ENCODE measurements at places on chromosomes 16 and 17. TPM values are rescaled to one million over a fixed set of nuclear protein-coding genes. Genes with fewer than 3 reads are reported as not detected.

DNA sequence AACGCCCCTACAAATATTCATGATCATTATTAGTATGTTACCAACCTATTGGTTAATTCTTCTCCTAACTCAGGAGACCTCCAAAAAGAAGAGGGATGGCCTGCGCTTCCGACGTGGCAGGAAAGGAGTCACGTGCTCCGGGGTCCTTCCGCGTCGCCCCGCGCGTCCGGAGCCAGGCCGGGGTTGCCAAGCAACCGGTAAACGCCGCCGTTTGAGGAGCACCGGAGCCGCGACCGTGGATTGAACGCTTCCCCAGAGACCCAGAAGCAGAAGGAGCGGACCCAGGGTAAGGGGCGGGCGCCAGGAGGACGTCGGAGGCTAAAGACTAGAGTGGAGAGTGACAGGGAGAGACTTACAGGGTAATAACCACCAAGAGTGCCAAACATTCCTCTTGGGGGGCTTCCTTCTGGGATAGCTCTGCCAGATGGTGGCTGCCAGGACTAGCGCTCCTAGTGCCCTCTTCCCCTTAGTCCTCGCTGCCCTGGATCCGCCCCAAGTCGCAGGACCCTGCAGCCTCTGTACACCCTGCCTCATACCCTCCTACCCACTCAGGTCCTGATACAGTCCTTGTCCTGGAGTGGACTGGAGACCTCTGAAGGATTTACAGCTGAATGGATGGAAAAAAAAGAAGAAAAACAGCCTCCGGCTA, at the start of gene DNAI2:
Gene DNAI2 (plus strand): TSS at position 175 of the 649 bp plus-strand sequence. CDS start 7,584 bp downstream, outside the sequence.
- no peak for DNase-seq

GRCh38 chr16:66066404-66066803, 300.1 kb upstream of the CDH5 start:
- DNase-seq, result no peak

GRCh38 chr16:87334651-87335624, 17.7 kb upstream of the C16orf95 start:
- DNase-seq, result no peak

DNA sequence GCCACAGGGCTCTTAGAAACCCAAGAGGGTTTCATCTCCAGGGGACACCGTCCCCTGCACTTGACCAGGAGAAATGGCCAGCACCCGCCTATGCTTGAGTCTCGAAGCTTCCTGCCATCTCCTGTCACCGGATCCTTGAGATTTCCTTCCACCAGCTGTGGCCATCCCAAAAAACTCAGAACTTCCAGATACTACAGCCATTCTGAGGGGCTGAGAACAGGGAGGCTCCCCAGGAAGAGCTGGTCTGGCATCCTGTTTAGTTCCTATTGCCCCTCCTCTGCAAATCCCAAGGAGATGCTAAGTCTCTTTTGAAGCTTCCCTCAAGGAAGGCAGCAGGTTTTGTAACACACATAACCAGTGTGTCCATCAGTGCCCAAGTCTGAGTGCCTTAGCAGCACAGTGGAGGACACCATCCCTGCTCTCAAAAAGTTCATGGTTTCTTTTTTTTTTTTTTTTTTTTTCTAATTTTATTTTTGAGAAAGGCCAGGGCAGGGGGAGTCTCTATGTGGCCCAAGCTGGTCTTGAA, 2.0 kb downstream of the UBALD2 start:
- no peak for DNase-seq

GRCh38 chr16:30677931-30678585, 19.8 kb downstream of the FBRS start:
- DNase-seq, result no peak

GRCh38 chr17:77434136-77435114, 293.7 kb downstream of the SEC14L1 start:
- no peak for DNase-seq

- no peak for DNase-seq
These were observed 45.8 kb downstream of the ESRP2 start for GRCh38 chr16:68190081-68190480.

- no peak for DNase-seq
These were observed 8.4 kb downstream of the TMEM98 start for GRCh38 chr17:32936186-32936893.

- DNase-seq, result no peak
These were observed 42.1 kb downstream of the TSC2 start for GRCh38 chr16:2089706-2090480.

DNA sequence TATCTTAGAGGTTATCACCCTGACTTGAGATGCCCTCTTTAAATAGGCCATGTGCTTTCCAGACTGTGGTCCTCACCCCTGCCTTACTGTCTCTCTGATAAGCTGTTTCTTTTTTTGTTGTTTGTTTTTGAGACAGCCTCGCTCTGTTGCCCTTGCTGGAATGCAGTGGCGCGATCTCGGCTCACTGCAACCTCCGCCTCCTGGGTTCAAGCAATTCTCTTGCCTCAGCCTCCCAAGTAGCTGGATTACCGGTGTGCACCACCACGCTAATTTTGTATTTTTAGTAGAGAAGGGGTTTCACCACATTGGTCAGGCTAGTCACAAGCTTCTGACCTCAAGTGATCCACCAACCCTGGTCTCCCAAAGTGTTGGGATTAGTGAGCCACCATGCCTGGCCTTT, 765 bp upstream of the SEPTIN12 start:
- DNase-seq, result no peak

DNA sequence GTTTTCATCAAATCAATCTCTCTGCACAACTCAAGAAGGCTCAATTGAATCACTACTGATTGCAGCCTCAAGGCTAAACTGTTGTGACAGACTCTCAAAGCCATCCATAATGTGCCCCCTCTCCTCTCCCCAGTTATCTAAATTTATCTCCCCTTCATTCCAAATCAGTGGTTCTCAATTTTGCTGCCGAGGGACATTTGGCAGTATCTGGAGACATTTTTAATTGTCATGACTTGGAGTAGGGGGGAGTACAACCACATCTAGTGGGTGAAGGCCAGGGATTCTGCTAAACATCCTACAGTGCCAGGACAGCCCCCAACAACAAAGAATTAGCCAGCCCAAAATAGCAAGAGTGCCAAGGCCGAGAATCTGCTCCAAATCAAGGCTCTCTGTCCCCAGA, 9.1 kb downstream of the USP31 start:
- DNase-seq, result peak; percentile 32

DNA sequence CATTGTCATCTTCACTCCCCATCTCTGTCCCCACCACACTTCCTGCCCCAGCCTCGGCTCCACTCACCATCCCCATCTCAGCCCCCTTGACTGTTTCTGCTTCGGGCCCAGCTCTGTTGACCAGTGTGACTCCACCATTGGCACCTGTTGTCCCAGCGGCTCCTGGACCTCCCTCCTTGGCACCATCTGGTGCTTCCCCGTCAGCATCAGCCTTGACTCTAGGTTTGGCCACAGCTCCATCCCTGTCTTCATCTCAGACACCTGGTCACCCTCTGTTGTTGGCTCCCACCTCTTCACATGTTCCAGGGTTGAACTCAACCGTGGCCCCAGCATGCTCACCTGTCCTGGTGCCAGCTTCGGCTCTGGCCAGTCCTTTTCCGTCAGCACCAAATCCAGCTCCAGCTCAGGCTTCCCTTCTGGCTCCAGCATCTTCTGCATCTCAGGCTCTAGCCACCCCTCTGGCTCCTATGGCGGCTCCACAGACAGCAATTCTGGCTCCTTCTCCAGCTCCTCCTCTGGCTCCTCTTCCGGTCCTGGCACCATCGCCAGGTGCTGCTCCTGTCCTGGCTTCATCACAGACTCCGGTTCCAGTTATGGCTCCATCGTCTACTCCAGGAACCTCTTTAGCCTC, 24.4 kb upstream of the PHKG2 start:
- DNase-seq, result no peak

DNA sequence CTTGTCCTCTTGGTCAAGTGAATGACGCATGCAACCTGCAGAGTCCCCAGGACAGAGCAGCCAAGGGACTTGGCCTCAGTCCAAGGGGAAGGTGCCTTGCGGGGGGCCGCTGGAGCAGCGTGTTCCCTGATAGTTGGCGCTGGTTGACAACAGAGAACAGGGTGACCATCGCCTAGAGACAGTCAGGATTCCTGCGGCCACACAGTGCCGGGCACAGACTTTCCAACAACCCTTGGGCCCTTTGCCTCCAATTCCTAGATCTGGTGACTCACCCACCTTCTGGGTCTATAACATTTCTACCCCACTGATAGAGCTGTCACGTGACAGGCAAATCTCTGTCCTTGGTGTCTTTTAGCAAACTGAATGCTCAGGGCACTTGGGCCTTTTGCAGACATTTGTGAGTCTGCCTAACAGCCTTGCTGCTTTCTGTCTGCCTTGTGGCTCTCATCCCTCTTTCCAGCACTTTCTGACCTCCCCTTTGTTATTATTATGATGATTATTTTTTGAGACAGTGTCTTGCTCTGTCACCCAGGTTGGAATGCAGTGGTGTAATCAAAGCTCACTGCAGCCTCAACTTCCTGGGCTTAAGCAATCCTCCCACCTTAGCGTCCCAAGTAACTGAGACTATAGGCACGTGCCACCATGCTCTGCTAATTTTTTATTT, 11.9 kb upstream of the TEDC2 start:
- no peak for DNase-seq

- no peak for DNase-seq
These were observed 17.0 kb downstream of the CHD9 start for GRCh38 chr16:53071748-53072301.

DNA sequence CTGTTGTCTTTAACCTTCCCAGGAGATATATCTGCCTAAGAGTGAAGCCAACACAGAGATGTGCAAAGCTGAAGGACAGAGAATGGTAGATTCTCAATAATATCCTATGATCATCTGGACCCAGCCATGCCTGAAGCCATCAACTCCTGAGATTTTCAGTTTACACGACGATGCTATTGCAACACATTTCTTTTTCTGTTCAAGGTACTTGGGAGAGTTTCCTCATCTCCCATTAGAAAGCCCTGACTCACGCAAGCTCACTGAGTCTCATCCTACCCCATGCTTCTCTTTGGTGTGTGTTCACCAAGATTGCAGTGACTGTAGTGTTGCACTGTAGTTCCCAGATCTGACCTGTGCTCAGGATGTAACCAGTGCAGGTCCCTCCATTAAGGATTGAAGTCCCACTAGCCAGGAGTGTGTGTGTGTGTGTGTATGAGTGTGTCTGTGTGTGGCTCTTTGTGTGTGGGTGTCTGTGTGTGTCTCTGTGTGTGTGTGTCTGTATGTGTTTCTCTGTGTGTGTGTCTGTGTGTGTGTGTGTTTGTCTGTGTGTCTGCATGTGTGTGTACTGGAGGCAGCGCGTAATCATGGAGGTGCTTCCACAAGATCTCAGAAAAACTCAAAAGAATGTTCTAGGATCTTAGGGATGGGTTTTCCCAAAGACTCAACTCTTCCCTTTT, 15.5 kb downstream of the CES1 start:
- DNase-seq, result no peak

GRCh38 chr16:80085606-80086005, 455.2 kb upstream of the DYNLRB2 start:
- DNase-seq, result no peak

- DNase-seq, result no peak
These were observed 221.2 kb downstream of the CDH13 start for GRCh38 chr16:82848013-82848412.

GRCh38 chr17:78122216-78122930, 6.2 kb downstream of the TMC6 start:
- DNase-seq, result no peak

GRCh38 chr16:65500919-65501318, 379.1 kb upstream of the CDH11 start:
- DNase-seq, result no peak

- DNase-seq, result no peak
These were observed 27.7 kb downstream of the GINS2 start for GRCh38 chr16:85660843-85661739.

DNA sequence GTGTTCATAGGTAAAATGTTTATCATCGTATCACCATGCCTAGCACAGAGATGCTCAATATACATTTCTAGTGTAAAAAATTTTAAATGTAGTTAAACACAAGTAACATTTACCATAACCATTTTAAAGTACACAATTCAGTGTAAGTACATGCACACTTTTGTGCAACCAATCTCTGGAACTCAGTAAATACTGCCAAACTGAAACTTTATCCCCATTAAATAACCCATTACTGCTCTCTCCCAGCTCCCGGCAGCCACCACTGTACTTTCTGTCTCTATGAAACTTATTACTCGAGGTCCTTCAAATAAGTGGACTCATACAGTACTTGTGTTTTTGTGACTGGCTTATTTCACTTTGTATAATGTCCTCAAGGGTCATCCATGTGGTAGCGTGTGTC, 29.0 kb downstream of the RMI2 start:
- no peak for DNase-seq

DNA sequence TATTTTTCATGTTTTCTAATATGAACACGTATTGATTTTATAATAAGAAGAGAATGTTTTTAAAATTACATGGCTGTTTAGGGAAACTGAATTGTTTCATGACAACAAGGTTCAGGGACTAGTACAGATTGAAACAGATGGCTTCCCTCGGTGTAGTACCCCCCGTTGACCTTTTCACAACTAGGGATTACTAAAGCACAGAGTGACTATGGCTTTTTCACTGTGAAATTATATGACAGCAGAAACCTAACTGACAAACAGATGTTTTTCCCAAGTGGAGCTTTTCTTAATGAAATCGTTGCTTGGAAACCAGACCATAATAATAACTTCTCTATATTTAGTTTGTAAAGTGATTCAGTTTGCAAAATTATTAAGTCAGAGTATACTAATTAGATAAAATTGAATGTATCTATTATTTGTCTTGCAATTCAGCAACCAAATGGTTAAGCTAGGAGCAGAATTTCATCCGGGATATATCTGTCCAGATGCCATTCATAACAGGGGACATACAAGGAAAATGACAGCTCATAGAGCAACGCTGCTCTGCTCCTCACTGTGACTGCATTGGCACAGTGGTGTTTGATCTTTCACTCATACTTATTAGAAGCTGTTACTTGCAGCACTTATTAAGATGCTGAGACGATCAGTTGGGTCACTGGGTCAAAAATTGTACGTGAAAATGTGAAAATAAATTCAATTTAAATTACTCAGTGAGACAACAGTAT, 111.7 kb downstream of the TANGO6 start:
- DNase-seq, result no peak

DNA sequence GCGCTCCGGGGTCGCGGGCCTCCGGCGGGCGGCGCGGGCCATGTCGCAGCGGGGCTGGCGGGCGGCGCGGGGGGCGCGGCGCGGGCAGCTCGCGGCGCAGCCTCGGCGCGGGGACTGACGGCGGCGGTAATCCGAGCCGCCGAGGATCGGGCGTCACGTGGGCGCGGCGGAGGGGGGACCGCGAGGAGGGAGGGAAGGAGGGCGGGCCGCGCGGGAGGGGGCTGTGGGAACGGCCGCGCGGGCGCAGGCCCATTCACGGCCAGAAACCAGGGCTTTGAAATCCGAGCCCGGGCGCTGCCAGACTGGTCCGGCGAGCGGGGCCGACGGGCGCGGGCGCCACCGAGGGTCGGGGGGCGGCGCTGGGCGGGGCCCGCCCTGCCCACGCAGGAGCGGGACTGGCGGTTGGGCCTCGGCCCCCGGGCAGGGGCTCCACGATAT, at the start of gene MTSS2:
Gene MTSS2 (minus strand): TSS at position 116 of the 438 bp plus-strand sequence. CDS start 262 bp downstream, outside the sequence.
- DNase-seq, result no peak

The SCPEP1 gene
- 25.8 TPM for total RNA-seq

The SLC38A10 gene
- total RNA-seq, result 20.8 TPM

The KIAA0513 gene
- total RNA-seq, result 1.6 TPM

The ADPRM gene
- total RNA-seq, result 4.7 TPM

The CLEC18C gene
- not detected for total RNA-seq

The CBFA2T3 gene
- total RNA-seq, result not detected

The CLEC19A gene
- total RNA-seq, result not detected

The SPN gene
- total RNA-seq, result 0.63 TPM

The PRSS36 gene
- not detected for total RNA-seq

The MT4 gene
- total RNA-seq, result not detected

All from Karpas-422 (cell line).